ENCODE measurements at places on chromosomes 13 and 19. TPM values are rescaled to one million over a fixed set of nuclear protein-coding genes. Genes with fewer than 3 reads are reported as not detected.

CIRBP gene
- 216 TPM for total RNA-seq

FUT2 gene
- total RNA-seq: not detected

PNMA8C gene
- not detected for total RNA-seq

SOX1 gene
- not detected for total RNA-seq

WTIP gene
- 0.23 TPM for total RNA-seq

TNFSF13B gene
- 5.1 TPM for total RNA-seq

IZUMO2 gene
- not detected for total RNA-seq

MYO1F gene
- 4.8 TPM for total RNA-seq

PSG6 gene
- not detected for total RNA-seq

WDR62 gene
- 20.4 TPM for total RNA-seq

CGB2 gene
- total RNA-seq: not detected

RXFP2 gene
- total RNA-seq: not detected

SUGP1 gene
- total RNA-seq: 58.2 TPM

OR10H1 gene
- total RNA-seq: not detected

Data from activated naive CD8-positive, alpha-beta T cell treated with anti-CD3 and anti-CD28 coated beads for 36 hours (primary cell).